ENCODE measurements at places on chromosomes 1 and 21.

- no peak for DNase-seq
These were observed 126.1 kb downstream of the LIPI start for GRCh38 chr21:14084701-14085100.

DNA sequence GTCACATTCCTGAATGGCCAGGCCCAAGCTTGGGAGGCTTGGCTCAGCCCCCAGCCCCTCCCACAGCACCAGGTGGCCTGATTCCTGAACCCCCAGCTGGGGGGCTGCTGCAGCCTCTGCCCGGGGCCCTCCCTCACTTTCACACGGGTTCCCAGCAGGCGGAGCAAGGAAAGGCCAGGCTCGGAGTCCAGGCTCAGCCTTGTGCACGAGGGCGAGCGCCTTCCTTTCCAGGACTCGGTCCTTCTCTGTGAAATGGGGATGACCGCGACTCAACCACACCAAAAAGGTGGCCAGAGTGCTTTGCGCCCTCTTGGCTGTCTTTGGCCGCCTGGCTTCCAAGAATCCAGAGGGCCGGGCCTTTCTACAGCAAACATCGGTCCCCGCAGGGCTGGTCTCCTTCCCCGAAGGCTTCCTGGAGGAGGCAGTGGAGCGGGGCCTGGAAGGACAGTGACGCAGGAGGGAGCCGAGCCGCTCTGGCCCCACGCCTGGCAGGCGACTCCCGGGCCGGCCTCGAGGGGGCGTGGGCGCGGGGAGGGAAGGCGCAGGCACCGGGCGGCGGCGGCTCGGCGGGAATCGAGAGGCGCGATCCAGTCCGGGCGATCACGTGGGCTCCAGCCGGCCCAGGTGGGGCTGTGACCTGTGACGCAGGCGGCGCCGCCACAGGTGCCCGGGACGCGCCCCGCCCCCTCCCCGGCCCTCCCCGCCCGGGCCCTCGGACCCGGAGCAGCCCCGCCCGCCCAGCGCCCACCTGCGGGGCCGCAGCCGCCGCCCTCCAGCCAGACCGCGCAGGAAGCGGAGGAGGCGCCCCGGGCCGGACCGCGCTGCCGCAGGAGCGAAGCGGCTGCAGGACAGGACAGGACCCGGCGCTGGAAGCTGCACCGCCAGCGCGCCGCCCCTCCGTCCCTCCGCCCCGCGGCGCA is at the start of gene ARHGEF16:
ARHGEF16 (plus strand) TSS at position 775 of the 920 bp plus-strand sequence. CDS start 8,420 bp downstream, outside the sequence.
- peak; percentile 23 for DNase-seq

- DNase-seq: peak; percentile 49
These were observed 744 bp upstream of the WDR26 start for GRCh38 chr1:224435318-224435763.

DNA sequence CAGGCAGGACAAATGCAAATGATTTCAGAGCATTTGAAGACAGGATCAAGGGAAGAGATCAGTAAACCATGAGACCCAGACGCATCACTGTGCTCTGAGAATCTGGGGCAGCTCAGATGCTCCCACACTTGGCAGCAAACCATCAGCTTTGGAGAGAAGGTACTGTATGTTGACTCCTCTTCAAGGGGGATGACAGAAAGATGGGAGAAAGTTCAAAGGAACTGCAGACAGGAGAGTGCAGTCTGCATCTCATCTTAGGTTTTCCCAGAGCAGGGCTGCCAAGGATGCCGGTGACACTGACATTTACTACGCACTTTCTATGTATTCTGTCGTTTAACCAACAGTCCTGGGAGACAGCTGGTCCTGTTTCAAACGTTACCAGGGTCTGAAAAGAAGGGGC is 35.8 kb downstream of the OLFML2B start:
- DNase-seq: no peak

- DNase-seq: no peak
These were observed 9.9 kb upstream of the LDLRAD1 start for GRCh38 chr1:54027848-54028247.

DNA sequence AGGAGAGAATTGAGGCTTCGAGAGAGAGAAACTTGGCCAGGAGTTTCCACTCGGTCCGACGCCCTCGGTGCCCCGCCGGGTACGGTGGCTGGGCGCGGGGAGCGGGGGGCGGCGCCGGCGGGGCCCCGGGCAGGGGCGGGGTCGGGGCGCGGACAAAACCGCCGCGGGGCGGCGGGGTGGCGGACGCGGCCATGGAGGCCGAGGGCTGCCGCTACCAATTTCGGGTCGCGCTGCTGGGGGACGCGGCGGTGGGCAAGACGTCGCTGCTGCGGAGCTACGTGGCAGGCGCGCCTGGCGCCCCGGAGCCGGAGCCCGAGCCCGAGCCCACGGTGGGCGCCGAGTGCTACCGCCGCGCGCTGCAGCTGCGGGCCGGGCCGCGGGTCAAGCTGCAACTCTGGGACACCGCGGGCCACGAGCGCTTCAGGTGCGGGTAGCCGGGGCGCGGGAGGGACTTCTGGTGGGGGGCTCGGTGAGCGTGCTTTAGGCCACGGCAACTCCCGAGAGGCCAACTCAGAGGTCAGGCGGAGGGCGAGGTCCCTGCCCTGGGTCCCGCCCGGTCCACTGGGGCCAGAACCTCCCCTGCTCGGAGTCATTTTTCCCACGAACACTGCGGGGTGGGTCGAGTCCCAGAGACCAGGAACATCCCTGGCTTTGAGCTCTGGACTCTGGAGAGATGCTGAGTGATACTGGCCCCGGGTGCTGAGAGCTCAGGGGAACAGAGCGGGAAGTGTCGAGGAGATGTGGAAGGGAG is 431 bp downstream of the RAB42 start:
- no peak for DNase-seq

- DNase-seq: peak; percentile 34
These were observed 8.2 kb upstream of the DYRK1A start for GRCh38 chr21:37358397-37358796.

DNA sequence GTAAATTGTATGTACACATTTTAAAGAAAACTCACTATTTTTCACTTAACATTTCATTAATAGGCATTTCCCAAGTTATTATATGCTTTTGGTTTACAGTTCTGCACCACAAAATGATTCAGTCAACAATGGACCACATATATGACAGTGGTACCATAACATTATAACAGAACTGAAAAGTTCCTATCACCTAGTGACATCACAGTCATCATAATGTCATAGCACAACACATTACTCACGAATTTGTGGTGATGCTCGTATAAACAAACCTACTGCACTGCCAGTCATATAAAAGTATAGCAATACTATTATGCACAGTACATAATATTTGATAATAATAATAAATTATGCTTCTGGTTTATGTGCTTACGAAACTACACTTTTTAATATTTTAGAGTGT is 30.9 kb downstream of the DNAI4 start:
- no peak for DNase-seq

GRCh38 chr1:19398309-19398760 is 86.2 kb downstream of the SLC66A1 start:
- DNase-seq: peak; percentile 52

DNA sequence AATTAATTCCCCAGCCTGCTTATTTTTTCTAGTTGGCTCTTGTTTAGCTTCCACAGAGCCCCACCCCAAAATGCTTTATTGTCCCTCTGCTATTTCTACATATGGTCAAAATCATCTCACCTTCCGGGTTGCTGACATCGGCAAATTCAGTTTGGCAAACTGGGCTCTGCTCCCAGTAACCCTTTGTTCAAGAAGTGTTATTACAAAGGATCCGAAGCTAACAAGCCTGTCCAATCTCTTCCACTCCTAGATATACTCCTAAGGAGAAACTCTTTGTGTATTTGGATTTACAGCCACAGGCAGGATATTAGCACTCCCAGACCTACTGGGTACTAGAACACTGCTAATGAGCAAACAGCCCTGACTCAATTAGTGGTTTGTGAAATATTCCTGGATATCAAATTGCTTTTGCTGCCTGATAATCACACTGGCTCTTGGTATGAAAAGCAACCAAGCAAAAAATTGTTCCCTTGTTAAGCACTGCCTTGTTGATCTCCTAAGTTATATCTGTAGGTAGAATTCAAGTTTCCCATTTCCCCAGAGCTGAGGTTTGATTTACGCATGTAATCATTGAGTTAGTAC is 4.0 kb downstream of the JUN start:
- peak; percentile 78 for DNase-seq

GRCh38 chr1:64851664-64852063 is 106.8 kb downstream of the RAVER2 start:
- no peak for DNase-seq

- DNase-seq: no peak
These were observed 114.7 kb upstream of the IRF2BP2 start for GRCh38 chr1:234724516-234725176.

DNA sequence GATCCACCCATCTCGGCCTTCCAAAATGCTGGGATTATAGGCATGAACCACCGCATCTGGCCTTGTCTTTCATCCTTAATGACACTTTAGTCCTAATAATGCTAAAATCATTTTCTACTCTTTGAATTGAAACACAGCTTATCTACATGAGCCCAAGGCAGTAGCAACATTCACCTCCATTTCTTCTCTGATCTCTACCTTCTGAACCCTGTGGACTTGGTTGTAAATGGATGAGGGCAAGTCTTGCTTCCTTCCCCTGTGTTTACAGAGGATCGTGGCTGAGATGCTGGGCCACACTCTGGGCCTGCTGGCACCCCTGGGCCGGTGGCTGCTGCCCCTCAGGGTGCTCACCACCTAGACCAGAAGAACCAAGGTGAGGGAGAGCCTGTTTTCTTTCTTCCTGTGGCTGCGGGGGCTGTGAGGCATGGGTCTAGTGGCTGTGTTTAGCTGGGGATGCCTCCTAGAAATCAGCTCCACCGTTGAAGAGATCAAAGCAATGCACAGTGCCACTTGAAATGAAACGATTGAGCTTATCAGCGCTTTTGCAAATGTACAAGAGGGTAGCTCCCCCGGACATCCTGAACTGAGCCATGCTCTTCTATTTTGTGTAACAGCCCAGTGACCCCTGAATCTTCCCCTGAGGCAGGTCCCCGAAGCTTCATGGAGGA is 32.2 kb upstream of the LGALS8 start:
- DNase-seq: no peak

GRCh38 chr1:215202868-215203267 is 120.3 kb downstream of the KCNK2 start:
- DNase-seq: no peak

- no peak for DNase-seq
These were observed 1.3 kb upstream of the FASLG start for GRCh38 chr1:172657586-172657985.

GRCh38 chr1:116134476-116134773 is 23.2 kb downstream of the MAB21L3 start:
- no peak for DNase-seq

DNA sequence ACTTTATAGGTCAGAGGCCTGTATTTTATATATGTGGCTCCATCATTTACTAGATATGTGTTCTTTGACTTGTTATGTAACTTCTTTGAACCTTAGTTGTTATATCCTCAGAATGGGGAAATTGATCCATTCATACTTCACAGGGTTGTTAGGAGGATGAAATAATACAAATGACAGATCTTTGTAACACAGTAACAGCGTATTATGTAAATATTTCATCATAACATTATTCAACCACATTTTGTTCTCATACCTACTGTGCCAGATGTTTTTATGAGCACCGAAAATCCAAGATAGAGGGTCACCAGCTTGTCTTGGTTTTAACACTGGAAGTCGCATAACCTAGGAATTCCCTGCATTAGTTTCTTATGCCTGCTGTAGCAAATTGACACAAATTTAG is 3.3 kb downstream of the SUCO start:
- DNase-seq: no peak

- DNase-seq: no peak
These were observed 78.7 kb downstream of the SSBP3 start for GRCh38 chr1:54327386-54328065.

- peak; percentile 78 for DNase-seq
These were observed 51.1 kb downstream of the HSF2BP start for GRCh38 chr21:43608225-43608624.

GRCh38 chr1:9101510-9102146 is 27.3 kb downstream of the GPR157 start:
- peak; percentile 46 for DNase-seq

GRCh38 chr1:109509176-109510134 is at the start of gene AMIGO1:
TSS of gene AMIGO1 (minus strand) at chr1:109509727. CDS start at chr1:109508912, 815 bp downstream.
- DNase-seq: peak; percentile 37

- DNase-seq: no peak
These were observed 191.6 kb downstream of the HIVEP3 start for GRCh38 chr1:41726899-41727748.

DNA sequence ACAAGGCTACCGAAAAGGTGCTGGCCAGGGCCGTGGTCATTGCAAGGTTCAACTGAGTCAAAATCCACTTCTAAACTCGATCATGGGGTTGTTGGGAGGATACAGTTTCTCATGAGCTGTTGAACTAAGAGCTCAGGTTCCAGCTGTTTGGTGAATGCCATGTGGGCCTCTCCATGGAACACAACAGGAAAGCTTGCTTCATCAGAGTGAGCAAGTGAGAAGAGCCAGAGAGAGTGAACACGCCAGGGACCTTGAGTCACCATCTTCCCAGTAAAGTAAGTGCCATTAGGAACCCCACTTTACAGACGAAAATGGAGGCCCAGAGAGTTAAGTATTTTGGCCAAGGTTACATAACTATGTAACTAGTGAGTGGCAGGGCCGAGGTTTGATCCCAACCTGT is 475.1 kb upstream of the VAMP3 start:
- DNase-seq: no peak

DNA sequence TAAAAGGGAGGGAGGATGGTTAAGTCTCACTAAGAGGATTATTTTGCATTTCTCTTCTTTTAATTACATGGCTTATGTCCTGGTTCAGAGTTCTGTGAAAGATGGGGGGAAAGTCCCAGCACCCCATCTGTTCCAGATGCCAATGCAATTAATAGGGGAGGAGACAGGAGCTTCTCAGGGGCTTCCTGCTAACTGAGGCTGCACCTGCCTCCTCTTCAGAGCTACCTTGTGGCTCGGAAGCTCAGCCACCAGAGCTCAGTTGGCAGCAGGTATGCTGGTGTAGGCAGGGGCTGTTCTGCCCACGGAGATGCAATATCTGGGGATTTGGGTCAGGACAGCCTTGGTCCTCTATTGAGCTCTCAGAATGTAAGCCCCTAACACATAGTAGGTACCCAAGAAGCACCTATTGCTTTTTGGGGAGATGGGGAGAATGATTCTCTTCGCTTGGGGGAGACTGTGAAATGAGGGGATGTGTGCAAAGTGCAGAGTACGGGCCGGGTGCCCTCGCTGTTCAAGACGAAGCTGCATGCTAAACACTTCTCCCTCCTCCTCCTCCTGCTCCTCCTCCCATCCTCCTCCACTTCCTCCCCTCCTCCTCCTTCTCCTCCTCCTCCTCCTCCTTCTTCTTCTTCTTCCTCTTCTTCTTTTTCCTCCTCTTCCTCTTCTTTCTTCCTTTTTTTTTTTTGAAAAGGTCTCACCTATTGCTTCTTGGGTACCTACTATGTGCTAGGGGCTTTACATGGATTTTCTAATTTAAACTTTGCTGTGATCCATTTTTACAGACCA is 279.0 kb downstream of the PTPRU start:
- DNase-seq: no peak

- DNase-seq: no peak
These were observed 6.0 kb downstream of the EPHA2 start for GRCh38 chr1:16149702-16150488.
